ENCODE measurements at places on chromosomes 2 and 18.

- DNase-seq = no peak
Observed at GRCh38 chr2:36452260-36452659, 96.7 kb downstream of the CRIM1 start.

DNA sequence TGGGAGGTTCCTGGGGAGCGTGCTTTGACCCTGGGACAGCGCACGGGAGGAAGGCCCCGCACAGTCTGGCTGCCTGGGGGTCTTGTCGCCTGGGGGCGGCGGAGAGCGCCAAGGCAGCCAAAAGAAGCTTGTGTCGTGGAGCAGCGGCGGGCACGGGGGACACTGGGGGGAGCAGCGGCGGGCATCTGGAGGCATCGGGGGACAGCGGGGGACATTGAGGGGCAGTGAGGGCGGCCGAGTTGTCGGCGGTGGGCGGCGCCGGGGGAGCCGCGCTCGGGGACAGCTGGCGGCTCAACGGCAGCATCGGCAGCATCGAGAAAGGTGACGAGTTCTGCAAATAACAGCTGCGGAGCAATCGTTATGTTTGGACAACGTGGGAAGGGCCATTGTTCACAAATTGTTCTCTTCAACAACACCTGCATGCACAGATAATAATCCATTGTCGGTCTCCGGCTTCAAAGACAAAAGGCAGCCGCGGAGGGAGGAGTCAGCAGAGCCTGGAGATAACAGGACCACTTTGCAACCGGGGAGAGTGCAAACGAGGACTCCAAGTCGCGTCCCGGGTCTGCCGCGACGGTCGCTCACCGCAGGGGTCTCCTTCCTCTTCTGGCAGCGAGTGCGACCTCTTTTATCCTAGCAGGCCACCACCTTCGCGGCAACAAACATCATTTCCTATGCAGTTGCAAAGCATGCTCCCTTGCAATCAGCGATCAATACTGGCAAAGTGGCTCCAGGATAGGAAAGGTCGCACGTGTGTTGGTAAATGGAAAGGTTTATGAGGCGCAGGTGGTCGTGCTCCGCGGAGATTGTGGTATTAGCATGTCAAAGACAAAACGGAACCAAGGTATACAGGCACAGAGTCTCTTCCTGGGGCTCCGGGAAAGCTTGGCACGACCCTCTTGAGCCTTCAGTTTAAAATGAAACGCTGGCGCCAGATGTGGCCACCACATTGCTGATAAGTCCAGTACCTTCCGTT lies 132.3 kb upstream of the DLX2 start:
- no peak for DNase-seq

- no peak for DNase-seq
Observed at GRCh38 chr2:168573128-168573903, 117.2 kb downstream of the CERS6 start.

DNA sequence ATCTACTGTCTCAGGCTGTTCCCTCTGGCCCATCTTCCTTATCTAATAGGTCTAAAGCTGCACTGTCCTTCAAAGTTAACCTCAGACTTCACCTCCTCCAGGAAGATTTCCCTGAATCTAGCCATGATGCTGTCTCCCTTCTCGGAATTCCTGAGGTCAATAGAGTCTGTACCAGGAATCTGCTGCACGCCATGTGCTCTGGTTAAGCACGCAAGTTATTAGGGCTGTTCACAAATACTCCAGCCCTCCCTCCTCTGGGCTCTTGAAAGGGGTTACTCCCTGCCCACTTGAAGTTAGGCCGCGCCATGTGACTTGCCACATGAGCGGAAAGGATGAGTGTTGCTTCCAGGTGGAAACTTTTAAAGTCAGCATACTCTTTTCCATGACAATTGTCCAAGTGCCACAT lies 43.6 kb downstream of the MCFD2 start:
- DNase-seq = no peak

GRCh38 chr2:177329064-177329463 lies 63.5 kb upstream of the AGPS start:
- no peak for DNase-seq

DNA sequence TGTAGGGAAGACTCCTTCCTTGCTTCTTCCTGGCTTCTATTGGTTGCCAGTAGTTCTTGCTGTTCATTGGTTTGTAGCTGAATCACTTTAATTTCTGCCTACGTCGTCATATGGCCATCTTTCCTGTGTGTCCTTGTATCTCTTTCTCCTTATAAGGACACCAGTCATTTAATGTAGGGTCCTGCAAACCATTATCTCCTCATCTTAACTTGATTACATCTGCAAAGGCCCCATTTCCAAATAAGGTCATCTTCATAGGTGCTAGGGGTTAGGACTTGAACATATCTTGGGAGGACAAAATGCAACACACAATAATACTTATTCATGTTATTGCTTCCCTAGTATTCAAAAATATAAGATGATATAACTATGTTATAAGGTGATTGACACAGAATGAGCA lies 95.5 kb upstream of the TTC27 start:
- DNase-seq = no peak

DNA sequence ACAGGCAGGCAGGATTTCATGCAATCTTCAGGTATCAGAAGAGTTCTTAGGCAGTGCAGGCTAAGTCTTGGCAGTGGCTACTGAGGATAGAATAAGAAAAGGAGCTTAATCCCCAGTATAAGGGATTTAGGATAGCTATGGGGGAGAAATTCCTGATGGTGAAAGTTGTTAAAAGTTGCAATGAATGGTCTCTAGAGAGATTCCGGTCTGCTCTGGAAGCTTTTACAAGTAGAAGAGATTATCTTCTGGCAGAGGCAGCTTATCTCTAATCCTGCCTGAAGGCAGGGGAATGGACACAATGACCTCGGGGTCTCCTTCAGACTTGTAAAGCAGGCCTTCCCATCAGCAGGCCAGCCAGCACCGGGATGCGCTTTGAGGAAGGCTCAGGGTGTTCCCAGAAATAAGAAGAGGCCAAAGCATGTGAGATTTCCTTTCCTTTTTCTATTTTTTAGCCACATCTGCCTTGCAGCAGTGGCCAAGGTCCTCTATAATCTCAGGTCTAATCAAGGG lies 253.9 kb upstream of the KLHL29 start:
- DNase-seq = no peak

DNA sequence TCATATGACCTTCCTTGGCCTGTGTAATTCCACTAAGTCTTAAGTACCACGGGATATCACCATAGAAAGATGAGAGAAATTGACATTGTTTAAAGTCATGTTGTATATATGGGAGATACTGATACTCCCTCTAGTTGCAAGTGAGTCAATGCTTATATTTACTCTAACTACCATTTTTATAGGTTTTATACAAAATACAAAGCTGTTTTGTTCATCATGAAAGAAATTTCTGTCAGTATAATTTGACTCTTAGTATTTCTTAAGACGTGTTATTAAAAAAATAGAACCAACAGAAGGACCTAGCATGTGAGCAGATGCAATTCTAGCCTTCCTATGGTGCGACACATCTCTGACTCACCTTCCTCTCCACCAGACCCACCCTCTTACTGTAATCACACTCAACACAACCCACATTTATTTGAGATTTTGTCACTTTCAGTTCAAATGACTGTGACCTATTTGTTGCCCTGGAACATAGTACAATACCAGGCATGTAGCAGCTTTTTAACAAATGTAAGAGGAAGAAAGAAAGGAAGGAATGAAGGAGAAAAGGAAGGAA lies 453.1 kb downstream of the CMPK2 start:
- no peak for DNase-seq

DNA sequence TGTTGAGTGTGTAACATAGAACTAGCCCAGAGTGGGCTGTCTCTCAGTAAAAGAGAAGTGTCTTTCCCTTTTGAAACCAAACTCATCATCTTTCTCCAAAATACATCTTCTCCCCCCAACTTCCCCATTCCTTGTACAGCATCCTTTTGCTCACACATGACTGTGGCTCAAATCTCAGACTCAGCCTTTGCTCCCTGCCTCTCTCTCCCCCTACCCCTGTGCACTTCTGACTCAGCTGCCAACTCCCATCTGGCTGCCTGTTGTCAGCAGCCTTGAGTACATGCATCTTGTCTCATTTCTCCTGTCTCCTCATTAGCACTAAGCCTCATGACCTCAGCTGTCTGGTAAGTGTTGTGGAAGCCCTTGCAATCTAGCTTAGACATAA lies 18.1 kb upstream of the MGAT4A start:
- no peak for DNase-seq

- DNase-seq = no peak
Observed at GRCh38 chr18:62914871-62915392, 199.6 kb downstream of the PHLPP1 start.

GRCh38 chr2:217478831-217479455 lies 523.9 kb downstream of the TNS1 start:
- no peak for DNase-seq

- DNase-seq = no peak
Observed at GRCh38 chr2:27885234-27885633, 5.0 kb downstream of the RBKS start.

- DNase-seq = no peak
Observed at GRCh38 chr18:37422116-37422515, 143.5 kb downstream of the CELF4 start.

GRCh38 chr2:53886406-53887280 lies 26.9 kb upstream of the GPR75 start:
- no peak for DNase-seq

DNA sequence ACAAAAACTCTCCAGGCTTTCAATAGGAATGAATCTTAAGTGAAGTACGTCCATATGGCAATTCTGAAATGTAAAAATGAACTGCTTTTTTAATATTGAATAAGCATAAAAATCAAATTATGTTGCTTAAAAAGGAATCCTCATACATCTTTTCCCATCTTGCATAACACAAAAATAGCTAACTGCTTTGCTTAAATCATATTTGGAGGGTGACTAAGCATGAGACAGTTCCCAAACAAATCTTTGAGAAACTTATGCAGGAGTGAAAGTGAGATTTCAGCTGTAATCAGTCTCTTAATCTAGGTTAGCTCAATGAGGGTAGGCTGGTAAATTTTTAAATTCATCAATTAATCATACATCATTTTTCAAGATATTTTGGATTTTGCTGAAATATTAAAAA lies 111.5 kb downstream of the MBD5 start:
- DNase-seq = no peak

GRCh38 chr2:44745922-44746766 lies 195.4 kb upstream of the SIX3 start:
- DNase-seq = no peak

DNA sequence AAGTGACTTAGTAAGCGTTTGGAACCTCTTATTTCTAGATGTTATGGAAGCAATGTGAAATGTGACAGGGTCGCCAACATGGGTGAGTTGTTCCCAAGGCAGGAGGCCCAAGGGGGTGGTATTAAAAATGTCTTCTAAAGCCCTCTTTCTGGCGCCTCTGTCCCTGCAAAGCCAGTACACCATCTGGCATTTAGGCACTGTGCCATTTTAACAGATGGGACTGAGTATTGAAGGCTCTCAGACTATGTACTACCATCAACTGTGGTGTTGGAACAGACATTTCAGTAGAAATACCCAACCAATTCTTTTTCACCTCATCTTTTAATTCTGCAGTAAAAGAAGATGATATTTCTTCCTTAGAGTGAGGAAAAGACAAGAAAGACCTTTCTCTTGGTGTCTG lies 384.5 kb upstream of the MMADHC start:
- DNase-seq = no peak

DNA sequence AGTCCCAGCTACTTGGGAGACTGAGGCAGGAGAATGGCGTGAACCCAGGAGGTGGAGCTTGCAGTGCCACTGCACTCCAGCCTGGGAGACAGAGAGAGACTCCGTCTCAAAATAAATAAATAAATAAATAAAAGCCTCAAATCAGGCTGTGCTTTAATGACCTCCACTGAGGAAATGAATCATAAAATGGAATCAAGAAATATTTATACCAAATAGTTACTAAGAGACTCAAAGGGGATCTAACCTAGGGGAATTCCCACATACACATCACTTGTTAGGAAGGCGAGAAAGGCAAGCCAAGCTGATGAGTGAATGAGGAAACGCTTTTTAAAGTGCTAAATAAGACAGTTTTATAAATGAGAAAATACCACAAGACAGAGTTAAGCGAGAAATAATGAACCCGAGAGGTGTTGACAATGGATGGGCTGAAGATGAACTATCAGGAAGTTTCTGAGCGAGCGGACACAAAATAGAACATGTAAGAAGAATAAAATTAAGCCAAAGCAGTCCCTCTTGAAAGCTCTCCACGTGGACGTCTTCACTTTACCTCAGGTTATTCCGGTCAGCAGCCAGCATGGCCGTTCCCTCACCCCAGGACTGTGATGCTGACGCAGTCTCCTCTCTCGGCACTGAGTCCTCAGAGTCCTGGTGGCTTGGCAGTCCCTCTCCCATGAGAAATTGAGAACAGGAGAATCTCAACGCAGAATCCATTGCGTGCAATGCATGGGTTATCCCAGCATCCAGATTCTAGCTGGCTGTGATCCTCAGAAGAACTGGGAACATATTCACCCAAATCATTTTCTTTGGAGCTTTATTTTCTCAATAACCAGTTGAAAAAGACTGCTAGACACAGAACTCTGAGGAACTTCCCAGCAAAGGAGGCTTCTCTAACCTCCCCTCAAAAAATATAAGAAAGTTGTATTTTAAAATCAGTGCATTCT lies 22.3 kb downstream of the PXDN start:
- DNase-seq = no peak

DNA sequence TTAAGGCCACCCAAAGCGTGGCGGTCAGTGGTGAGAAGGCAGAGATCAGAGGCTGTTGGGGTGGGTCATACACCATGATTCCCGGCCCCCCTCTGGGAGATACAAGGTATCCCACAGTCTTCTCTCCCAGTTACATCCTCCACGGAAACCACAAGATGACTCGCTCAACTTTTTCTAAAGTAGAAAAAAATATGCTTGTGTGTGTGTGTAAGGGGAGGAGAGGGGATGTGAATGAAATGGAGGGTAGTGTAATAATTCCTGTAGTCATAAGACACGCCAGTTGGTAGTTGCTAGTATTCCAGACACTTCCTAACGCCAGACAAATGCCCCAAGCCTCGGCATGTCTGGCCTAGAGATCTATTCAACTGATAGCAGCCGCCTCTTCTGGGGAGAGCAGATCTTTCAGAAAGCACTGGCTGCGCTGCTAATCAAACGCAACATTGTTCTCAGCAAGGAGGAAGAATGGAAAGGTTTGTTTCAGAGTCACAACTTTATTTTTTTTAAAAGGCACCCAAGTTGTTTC lies 143.5 kb downstream of the TGIF1 start:
- DNase-seq = no peak

DNA sequence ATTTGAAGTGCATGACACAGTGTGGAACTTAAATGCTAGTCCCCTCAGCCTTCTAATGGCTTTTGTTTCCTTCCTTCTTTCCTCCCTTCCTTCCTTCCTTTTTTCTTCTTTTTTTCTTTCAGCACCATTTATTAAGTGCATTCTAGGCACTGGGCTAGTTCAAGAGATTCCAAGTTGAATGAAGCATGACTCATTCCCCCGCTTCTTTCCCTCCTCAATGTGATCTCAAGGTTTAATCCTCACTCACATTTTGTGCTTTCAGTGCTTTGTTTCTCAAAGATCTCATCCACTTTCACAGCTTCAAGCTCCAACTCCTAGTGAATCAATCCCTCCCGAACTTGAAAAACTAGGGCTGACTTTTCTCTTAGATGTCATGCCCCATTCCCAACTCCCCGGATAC lies 90.1 kb downstream of the LBH start:
- DNase-seq = no peak

All from amygdala (tissue), 56 donors.